ENCODE measurements at places on chromosomes 13 and 19.

GRCh38 chr19:5137571-5138124 is 168.7 kb downstream of the KDM4B start:
- H3K27ac ChIP-seq: no peak overlapping the region
- no peaks in the 10 kb centered on the region for H3K36me3 ChIP-seq
- no peak for DNase-seq
- no peaks in the 10 kb centered on the region for H3K27me3 ChIP-seq

GRCh38 chr13:38785042-38785441 is 98.2 kb downstream of the FREM2 start:
- H3K27ac ChIP-seq: no peak overlapping the region
- no peak overlapping the region for H3K4me3 ChIP-seq
- H3K4me1 ChIP-seq: no peaks in the 10 kb centered on the region
- H3K36me3 ChIP-seq: no peaks in the 10 kb centered on the region

- peak overlapping the region; percentile 79 for H3K27ac ChIP-seq
- DNase-seq: peak; percentile 61
- H3K36me3 ChIP-seq: 0 out of 2 replicates have a peak, but pooled peaks cover 3% of the 10 kb centered on the region
Observed at GRCh38 chr19:45767881-45768654, 984 bp downstream of the SIX5 start.

DNA sequence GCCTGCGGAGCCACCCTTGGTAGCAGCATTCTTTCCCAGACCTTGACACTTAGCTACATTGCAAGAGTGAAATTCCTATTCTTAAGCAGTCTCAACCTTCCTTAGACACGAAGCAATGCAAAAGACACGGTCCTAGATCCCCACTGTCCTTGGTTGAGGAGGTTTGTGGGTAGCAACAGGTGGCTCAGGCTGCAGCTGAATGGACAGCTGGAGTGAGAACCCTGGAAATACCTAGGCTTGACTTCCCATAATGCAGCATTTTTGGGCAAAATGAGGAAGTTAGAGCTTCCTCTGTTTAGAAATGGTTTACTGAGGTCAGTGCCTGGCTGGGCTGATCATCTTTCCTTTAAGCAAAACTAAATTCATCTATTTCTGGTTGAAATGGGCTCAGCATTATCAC is 296.6 kb downstream of the RFC3 start:
- H3K4me1 ChIP-seq: no peaks in the 10 kb centered on the region
- no peak for DNase-seq
- no peak overlapping the region for H3K4me3 ChIP-seq
- no peaks in the 10 kb centered on the region for H3K27me3 ChIP-seq

DNA sequence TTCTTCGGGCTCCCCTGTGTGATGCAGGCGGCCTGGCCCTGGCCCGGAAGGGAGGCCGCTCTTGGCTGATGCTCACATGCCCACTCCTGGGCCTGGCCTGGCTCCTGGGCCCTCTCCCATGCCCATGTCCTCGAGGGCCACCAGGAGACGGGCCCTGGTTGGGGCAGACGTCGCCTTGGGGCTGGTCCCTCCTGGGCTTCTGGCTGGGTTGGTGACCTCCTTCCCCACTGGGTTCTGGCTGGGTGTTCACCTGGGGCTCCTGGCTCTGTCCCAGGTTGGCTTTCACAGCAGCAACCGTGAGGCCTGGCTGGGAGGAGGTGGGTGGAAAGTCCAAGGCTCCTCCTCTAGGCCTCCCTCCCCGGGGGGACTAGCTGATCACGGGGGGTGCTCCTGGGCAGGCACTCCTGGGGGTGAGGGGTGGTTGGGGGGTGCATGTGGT is 15.5 kb upstream of the SLC7A10 start:
- H3K27ac ChIP-seq: no peak overlapping the region
- no peak for DNase-seq
- H3K4me1 ChIP-seq: no peaks in the 10 kb centered on the region
- H3K27me3 ChIP-seq: no peaks in the 10 kb centered on the region
- H3K4me3 ChIP-seq: no peak overlapping the region

- no peaks in the 10 kb centered on the region for H3K36me3 ChIP-seq
Observed at GRCh38 chr19:1259876-1260748, 9.0 kb upstream of the CIRBP start.

DNA sequence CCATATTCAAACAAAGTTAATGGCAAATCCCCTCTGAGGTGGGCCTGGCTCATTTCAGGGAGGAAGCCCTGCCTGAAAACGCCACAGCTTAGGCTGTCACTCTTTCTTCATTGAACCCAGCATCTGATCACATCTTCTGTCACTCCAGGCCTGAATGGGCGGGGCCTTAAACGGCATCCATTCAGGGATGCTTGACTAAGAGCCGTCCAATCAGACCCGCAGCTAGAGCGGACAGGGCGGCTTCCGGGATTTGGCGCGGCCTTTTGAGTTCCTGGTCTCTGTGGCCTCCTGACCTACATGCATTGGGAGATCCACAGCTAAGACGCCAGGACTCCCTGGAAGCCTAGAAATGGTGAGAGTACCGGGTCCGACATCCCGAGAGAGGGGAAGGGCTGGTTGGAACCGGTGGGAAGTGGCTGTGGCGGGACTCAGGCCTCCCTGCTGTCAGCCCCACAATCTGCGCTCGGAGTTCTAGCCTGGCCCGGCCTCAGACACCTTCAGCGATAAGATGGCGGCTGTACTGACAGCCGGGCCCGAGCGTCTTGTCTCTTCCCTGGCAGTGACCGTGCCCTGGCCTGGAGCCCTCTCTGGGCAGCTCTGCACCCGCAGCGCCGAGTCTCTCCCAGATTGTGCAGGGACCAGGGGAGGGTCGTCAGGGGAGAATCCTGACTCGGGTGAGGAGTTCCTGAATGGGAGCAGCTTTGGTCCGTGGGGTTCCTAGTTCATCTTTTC is at the start of gene ZNF723:
Gene ZNF723 (plus strand): TSS at position 261 of the 732 bp plus-strand sequence. CDS start 89 bp downstream, at position 350.
- no peak within 1 kb of the TSS for H3K4me3 ChIP-seq
- no peaks in the 10 kb centered on the region for H3K4me1 ChIP-seq
- DNase-seq: no peak
- no peaks in the 10 kb centered on the region for H3K27me3 ChIP-seq
- H3K36me3 ChIP-seq: no peaks in the 10 kb centered on the region
- no peak within 1 kb of the TSS for H3K27ac ChIP-seq

GRCh38 chr13:111626371-111627305 is 306.2 kb downstream of the TEX29 start:
- DNase-seq: no peak
- peaks cover 85% of the 10 kb centered on the region for H3K27me3 ChIP-seq
- no peak overlapping the region for H3K4me3 ChIP-seq
- H3K36me3 ChIP-seq: no peaks in the 10 kb centered on the region
- no peaks in the 10 kb centered on the region for H3K4me1 ChIP-seq
- no peak overlapping the region for H3K27ac ChIP-seq

- peak overlapping the region; percentile 86 for H3K4me3 ChIP-seq
- DNase-seq: no peak
- H3K27ac ChIP-seq: no peak overlapping the region
- H3K36me3 ChIP-seq: no peaks in the 10 kb centered on the region
- peaks cover 6% of the 10 kb centered on the region for H3K4me1 ChIP-seq
Observed at GRCh38 chr19:2329149-2329478, 630 bp downstream of the SPPL2B start.

- no peaks in the 10 kb centered on the region for H3K36me3 ChIP-seq
- peaks cover 19% of the 10 kb centered on the region for H3K27me3 ChIP-seq
- no peak for DNase-seq
Observed at GRCh38 chr13:26867451-26868091, 107.0 kb upstream of the GPR12 start.

GRCh38 chr19:11507370-11508078 is 1.9 kb upstream of the ZNF653 start:
- H3K4me3 ChIP-seq: no peak overlapping the region
- H3K4me1 ChIP-seq: peaks cover 11% of the 10 kb centered on the region
- no peak for DNase-seq
- no peak overlapping the region for H3K27ac ChIP-seq

DNA sequence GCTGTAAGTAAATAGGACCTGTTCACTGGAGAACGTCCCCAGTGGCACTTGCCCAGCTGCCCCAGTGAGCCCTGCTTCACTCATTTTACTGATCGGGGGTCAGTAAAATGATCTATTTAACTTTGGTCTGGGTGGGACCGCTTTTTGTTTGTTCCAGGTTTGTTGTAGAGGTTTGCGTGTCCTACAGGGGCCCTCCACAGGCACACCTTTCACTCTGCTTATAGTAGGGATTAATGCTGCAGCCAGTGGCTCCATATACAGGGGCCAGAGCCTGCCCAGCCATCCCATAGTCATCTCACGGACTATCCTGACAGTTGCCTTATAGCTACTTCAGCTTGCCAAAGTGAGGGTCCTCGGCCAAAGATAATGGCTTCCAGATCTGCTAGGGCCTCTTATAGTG is 104.1 kb downstream of the DNAJC3 start:
- no peak overlapping the region for H3K4me3 ChIP-seq
- no peak overlapping the region for H3K27ac ChIP-seq
- peaks cover 8% of the 10 kb centered on the region for H3K4me1 ChIP-seq
- DNase-seq: no peak
- H3K27me3 ChIP-seq: no peaks in the 10 kb centered on the region

DNA sequence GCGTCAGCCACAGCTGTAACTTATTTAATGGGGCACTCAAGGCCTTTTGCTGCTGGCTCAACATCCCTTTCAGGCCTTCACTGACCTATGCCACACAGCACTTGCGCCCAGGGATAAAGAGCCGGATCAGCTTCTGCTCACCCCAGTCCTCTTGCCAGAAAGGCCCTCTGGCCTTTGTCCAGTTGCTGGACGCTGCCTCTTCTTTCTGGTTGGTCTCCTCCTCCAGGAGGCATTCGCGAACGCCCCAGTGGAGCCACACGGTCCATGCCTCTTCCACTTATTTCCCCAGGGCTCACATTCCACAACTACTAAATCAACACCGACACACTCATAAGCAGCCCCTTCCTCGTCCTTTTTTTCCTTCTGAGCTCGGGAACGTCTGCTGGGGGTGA is 3.7 kb upstream of the ZNF329 start:
- peak; percentile 50 for DNase-seq
- H3K4me1 ChIP-seq: no peaks in the 10 kb centered on the region
- H3K36me3 ChIP-seq: no peaks in the 10 kb centered on the region
- no peaks in the 10 kb centered on the region for H3K27me3 ChIP-seq
- H3K4me3 ChIP-seq: peak overlapping the region; percentile 91

DNA sequence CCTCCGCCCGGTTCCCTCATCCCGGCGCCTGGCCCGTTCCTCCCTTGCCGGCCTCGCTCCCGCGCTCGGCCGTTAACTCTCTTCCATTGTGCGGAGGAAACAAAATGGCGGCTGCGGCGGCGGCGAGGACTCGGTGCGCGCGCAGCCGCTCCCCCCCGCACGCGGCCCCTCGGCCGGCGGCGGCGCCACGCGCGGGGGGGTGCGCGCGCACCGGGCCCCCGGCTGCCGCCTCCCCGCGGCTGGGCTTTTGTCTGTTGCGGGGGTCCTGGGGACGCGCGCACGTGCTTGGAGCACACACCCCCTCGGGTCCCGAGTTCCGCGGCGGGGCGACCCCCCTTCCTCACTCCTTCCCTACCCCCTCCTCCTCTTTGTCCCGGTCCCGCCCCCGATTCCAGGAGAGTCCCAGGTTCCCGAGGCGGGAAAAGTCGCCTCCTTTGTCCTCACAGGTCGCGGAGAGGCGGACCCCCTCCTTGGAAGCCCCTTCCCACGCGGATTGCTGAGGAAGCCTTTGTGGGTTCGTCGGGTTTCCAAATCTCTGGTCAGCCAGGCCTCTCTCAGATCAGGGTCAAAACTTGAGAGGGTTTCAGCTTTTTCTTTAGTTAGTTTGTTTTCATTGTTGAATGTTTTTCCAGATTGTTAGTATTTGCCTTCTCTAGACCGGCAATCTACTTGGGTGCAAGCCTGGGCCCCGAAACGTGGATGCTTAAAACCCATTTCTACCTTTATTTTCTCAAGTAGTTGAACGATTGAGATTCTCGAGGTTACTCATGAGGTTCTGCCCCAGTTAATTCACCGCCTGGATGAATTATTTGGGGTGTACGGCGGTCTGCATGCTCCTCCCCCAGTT is 687 bp downstream of the ILF3 start:
- peak overlapping the region; percentile 86 for H3K4me3 ChIP-seq
- H3K27me3 ChIP-seq: no peaks in the 10 kb centered on the region
- peaks cover 13% of the 10 kb centered on the region for H3K36me3 ChIP-seq
- peaks cover 27% of the 10 kb centered on the region for H3K4me1 ChIP-seq
- DNase-seq: no peak
- peak overlapping the region; percentile 82 for H3K27ac ChIP-seq

DNA sequence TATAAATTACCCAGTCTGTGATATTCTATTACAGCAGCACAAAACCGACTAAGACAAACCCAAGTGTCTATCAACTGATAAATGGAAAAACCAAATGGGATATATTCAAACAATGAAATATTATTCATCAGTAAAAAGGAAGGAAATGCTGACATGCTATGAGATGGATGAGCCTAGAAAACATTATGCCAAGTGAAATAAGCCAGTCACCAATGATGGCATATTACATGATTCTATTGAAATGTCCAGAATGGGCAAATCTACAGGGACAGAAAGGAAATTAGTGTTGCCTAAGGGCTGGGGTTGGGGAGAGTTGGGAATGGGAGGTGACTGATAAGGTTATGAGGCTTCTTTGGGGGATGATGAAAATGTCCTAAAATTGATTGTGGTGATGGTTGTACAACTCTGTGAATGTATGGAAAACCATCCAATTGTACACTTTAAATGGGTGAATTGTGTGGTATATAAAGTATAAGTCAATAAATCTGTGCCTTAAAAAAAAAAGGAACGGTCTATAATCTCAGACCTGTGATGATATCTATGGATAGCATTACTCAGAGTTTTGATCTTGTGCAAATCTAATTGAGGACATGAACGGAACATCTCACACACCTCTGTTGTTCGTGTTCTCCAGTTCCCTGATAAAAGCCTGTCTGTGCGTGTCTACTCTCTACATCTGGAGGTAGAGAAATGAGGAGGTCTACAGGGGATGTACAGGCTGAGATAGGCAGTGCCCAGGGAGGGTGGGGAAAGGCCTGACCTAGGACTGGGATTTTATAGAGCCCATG is 49.0 kb downstream of the TNFRSF19 start:
- no peaks in the 10 kb centered on the region for H3K36me3 ChIP-seq
- no peak overlapping the region for H3K27ac ChIP-seq
- H3K27me3 ChIP-seq: peaks cover 8% of the 10 kb centered on the region
- H3K4me3 ChIP-seq: no peak overlapping the region
- no peaks in the 10 kb centered on the region for H3K4me1 ChIP-seq

GRCh38 chr19:51552996-51553725 is 17.9 kb upstream of the ZNF175 start:
- no peak overlapping the region for H3K27ac ChIP-seq
- no peaks in the 10 kb centered on the region for H3K4me1 ChIP-seq
- no peaks in the 10 kb centered on the region for H3K36me3 ChIP-seq
- H3K4me3 ChIP-seq: no peak overlapping the region

GRCh38 chr13:109454167-109454917 is 332.0 kb downstream of the IRS2 start:
- H3K27ac ChIP-seq: no peak overlapping the region
- DNase-seq: no peak
- H3K4me1 ChIP-seq: no peaks in the 10 kb centered on the region
- H3K36me3 ChIP-seq: no peaks in the 10 kb centered on the region
- H3K4me3 ChIP-seq: no peak overlapping the region
- no peaks in the 10 kb centered on the region for H3K27me3 ChIP-seq

- no peaks in the 10 kb centered on the region for H3K4me1 ChIP-seq
- no peak overlapping the region for H3K4me3 ChIP-seq
- H3K27ac ChIP-seq: no peak overlapping the region
Observed at GRCh38 chr19:41023193-41023592, 32.1 kb downstream of the CYP2B6 start.
